ENCODE measurements at places on chromosomes 2 and 18.

GRCh38 chr2:181861379-181861778 lies 30.2 kb upstream of the ITPRID2 start:
- DNase-seq, result no peak

GRCh38 chr2:241216211-241216761 lies 27.8 kb downstream of the ANO7 start:
- no peak for DNase-seq

DNA sequence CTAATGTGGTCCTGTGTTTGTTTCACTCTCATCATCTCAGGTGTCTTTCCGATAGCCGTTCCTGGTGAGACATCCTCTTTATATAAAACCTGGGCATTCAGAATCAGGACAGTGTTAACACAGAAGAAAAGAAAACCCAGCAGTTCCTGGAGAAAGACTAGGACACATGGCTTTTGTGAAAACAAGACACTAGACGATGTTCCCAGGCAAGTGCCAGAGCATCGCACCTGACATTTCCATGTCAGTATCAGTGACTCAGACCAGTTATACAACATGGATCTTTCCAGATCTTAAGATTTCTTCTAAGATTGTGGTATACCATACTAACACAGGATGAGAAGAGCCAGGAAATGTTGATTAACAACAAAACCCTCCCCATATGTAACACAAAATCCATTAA lies 96.5 kb downstream of the RIF1 start:
- no peak for DNase-seq

- peak; percentile 52 for DNase-seq
These were observed 590 bp downstream of the MDH1 start for GRCh38 chr2:63589148-63589958.

DNA sequence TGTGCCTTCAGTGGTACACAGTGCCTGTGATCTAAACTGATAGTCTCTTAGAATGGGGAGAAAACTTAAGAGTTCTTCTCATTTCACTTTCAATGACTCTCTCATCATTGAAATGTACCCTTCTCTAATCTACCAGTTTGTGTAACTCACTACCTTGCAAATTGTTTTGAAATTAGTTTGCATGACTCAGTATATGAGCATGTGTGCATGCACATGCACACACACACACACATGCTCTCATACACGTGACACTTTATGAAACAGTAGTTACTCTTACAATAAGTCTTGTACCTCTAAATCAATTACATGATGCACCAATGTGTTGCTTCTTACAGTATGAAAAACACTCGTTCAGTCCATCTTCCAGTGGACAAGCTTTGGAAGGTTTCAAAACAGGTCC lies 10.6 kb downstream of the LYPD6B start:
- no peak for DNase-seq

- DNase-seq, result no peak
These were observed 142.0 kb downstream of the KCTD1 start for GRCh38 chr18:26406324-26406723.

- no peak for DNase-seq
These were observed 219.8 kb downstream of the ATAD2B start for GRCh38 chr2:23707096-23707495.

GRCh38 chr2:225920621-225921220 lies 521.2 kb downstream of the NYAP2 start:
- no peak for DNase-seq

DNA sequence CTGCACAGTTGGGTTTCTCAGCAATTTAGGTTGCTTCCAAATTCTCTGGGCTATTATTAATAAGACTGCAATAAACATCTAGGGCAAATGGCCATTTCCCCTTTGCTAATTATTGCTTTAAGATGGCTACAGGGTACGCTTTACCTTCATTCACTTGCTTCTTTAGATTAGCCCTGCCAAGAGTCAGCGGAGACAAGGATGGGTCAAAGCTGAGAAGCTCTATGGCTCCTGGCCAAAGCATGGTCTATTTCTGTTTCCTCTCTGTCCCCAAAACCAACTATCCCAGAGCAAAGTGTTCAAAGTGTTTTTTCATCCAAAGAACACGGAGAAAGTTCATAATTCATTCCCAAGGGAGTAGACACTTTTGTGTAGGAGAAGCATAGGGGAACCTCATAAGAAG lies 75.2 kb upstream of the NFU1 start:
- DNase-seq, result no peak

DNA sequence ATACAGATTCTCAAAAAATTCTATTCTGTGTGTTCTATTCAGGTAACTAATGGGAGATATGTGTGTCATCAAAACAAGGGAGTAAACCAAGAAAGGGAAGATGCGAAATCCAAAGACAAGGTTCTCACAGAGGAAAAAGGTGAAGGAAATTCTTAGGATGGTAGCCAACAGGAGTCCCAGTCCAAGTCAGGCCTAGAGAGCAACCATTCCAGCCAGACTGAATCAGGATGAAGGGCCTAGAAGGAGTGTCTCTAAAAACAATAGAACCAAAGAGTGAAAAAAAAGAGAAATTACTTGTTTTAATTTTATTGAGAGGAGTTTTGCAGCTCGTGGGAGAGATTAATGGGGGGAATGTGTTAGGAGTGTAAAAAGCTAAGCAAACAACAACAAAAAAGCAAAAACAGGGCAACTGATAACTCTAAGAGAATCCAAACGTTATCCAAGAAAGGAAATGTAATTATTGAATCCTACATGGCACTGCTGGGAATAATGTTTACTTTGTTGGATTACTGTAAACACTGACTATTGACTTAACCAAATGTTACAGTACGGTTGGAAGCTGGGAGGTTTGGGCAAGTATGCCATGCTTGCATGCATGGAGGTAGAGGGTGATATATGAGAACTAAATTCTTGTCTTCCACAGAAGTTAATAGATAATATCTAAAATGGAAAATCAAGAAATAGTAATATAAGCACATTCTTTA lies 12.3 kb downstream of the MAP3K20 start:
- no peak for DNase-seq

GRCh38 chr2:8918412-8918811 lies 81.0 kb upstream of the KIDINS220 start:
- DNase-seq, result no peak

- DNase-seq, result no peak
These were observed 69.6 kb upstream of the RND3 start for GRCh38 chr2:150557020-150557600.

DNA sequence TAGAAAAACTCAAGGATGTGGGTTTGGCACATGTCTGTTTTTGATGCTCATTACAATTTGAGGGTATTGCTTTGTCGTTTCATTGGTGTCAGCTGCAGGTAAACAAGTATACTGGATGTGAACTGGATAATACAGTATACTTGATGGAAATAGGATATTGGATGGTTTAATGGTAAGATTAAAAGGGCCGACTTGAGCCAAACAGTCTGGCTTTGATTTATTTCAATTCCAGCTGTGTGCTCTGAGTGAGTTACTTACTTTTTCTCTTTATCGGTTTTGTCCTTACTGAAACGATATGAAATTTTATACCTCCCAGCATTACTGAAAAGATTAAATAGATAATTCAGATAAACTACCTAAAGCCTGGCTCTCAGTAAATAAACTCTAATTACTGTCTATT lies 227.6 kb downstream of the ASXL3 start:
- no peak for DNase-seq

DNA sequence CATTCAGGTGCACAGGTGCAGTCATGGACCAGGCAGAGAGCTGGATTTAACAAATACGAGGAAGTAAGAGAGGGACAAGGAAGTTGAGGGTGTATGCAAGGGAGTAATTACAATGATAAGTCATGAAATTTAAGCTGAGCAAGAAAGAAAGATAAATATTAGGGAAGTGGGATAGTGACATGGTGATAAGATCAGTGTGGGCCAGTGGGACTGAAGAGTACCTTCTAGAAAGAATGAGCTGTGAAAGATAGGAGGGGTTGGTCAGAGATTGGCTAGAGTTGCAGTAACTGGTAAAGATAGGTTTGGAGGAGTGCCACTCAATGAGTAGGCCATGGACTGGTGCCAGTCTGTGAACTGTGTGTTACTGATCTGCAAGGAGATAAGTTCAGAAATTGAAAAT lies 200.8 kb upstream of the SIX3 start:
- DNase-seq, result no peak

DNA sequence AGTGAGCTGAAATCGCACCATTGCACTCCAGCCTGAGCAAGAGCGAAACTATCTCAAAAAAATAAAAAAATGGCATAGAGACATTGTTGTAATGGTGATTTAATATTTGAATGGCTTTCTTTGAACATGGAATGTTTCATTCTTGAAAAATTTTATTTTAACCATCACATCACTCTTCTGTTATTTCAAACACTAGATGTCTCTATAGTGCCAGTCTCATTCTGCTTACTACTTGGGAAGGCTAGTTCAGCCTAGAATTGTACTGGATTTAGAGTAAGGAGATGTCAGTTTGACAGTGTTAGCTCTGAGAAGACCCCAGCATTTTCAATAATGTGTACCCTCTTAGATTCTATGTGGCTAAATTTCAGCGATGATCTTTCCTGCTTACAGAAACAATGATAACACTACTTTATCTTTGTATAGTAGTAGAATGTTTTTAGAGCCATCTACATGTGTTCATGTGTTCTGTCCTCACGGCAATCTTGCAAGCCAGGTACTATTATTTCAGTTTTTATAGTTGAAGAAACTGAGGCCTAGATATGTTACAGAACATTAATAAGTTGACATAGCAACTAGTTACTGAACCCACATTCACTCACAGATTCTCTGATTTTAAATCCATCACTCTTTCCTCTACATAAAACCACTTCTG lies 142.9 kb upstream of the ZSWIM2 start:
- no peak for DNase-seq

DNA sequence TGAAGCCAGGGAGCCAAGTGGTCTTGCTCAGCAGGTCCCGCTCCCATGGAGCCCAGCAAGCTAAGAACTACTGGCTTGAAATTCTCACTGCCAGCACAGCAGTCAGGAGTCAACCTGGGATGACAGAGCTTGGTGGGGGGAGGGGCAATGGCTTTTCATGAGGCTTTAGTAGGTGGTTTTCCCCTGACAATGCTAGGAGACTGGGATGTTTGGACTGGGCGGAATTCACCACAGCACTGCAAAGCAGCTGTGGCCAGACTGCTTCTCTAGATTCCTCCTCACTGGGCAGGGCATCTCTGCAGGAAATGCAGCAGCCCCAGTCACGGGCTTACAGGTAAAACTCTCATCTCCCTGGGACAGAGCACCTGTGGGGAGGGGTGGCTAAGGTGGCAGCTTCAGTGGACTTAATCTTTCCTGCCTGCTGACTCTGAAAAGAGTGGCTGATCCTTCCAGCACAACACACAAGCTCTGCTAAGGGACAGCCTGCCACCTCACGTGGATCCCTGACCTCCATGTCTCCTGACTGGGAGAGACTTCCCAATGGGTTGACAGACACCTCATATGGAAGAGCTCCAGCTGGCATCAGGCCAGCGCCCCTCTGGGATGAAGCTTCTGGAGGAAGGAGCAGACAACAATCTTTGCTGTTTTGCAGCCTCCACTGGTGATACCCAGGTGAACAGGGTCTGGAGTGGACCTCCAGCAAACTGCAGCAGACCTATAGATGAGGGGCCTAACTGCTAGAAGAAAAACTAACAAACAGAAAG lies 349.7 kb upstream of the ST6GAL2 start:
- DNase-seq, result no peak

DNA sequence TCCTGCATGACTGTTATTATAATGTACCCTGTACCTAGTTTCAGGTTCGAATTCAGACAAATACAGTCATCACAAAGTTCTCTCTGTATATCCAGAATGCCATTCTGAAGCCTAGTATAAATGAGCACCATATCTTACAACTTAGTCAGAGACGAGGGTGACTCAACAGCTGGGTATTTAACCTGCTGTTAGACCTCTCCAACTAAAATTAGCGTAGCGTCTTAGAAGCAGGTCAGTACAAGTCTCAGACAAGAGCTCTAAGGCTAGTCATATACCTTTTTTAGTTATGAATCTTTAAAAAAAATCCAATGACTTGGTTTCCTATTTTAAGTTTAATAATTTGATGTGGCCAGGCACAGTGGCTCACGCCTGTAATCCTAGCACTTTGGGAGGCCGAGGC lies 74.1 kb downstream of the CABYR start:
- DNase-seq, result no peak

GRCh38 chr2:8803658-8804379 lies 33.6 kb downstream of the KIDINS220 start:
- DNase-seq, result peak; percentile 32

DNA sequence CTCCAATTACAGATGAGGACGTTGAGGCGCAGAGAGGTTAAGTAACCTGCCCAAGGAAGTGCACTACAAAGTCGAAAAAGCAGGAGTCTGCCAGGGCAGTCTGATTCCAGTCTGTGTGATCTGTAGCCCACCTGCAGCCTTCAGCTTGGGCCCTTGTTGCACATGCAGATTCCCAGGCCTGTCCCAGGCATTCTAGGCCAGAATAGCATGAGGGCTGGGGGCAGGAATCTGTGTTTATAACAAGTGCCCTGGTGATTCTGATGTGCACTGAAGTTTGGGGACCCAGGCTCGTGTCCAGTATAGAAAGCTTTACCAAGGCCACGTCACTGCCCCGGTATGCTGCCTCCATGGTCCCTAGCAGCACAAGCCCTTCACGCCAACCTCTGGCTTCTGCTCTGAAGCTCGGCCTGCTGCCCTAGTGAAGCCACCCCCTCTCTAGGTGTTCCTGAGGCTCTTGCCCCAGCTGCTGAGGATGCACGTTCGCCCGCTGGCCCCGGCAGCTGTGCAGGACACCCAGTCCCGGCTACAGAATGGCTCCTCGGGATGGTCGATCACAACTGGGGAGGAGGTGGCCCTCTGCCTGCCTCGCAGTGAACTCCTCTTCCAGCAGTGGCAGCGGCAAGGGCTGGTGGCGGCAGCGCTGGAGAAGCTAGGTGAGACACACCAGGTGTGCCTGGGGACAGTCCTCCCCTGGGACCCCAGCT lies 4.6 kb downstream of the CHRNG start:
- no peak for DNase-seq

DNA sequence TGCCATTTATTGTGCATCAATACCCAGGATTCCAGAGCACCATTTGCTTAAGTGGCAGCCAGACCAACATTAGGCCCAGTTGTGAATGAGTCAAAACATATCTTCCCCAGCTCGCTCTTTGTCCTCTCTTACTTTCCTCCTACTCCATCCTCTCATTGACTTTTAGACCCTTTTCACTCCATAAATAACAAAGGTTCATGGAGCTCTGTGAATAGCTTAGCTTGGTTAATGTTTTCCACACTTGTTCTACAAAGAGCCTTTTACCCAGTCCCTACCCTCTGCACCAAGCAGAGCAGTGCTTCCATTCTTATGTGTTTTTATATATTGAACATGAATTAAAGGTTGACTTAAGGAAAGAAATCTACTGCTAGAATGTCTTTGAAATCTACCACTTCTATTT lies 625.8 kb upstream of the FANCL start:
- no peak for DNase-seq

DNA sequence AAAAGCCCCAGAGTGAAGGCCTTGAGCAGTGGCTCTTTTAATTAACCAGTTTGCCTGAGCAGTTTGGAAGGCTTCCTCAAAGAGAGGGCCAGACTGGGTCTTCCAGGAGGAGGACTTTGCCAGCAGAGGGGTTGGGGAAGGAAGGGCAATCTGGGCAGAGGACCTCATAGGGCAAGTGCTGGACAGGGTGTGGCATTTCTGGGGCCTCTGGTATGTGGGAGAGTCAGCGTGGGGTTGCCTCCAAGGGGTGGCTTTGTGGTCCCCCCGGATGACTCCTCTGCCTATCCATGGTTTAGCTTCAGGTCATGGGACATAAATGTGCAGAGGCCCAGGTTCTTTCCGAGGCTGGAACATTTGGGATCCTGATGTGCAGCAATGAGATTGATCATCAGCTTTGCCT lies 12.6 kb downstream of the GLI2 start:
- DNase-seq, result no peak

GRCh38 chr18:36284671-36285295 lies 12.7 kb upstream of the FHOD3 start:
- peak; percentile 79 for DNase-seq
